ENCODE measurements at places on chromosomes 7 and 10.
A peak's percentile ranks its signal among the peaks of the same experiment; 100 is the strongest.

DNA sequence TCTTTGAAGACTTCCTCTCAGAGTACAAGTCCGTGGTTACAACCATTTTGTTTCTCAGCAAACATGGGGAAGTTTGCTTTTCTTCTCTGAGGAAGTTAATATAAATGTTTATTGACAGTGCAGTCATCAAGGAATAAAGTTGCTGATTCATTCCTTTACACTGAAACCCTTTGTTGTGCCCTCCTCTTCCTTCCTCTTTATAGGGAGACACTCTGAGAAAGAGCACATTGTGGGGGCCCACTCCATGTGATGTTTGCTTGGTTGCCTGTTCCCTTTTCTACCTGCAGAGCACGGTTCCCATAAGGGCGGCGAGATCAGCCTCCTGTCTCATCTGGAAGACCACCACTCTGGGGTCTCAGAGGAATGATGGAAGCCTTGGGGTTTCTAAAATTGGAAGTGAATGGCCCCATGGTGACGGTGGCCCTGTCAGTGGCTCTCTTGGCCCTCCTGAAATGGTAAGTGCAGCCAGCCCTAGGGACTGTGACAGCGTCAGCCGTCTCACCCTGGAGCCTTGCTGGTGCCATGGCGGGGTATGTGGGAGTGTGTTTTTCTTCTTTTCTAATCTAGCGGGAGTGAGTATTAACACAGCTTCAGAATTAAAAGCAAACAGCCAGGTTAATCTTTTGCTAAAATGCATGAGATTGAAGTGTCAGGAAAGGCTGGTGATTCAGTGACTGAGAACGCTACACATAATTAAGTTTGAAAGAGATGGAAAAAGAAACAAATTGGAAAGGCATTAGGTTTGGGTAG is at the start of gene TBXAS1:
Gene TBXAS1, plus strand, starts transcription at position 240 of the 750 bp plus-strand sequence. Its CDS starts 127 bp downstream, at position 367.
- DNase-seq: no peak

GRCh38 chr10:21515361-21516241 is 9.9 kb downstream of the SKIDA1 start:
- DNase-seq: no peak

GRCh38 chr10:5106553-5106952 is 12.3 kb downstream of the AKR1C3 start:
- no peak for DNase-seq

GRCh38 chr10:75008952-75009351 is 102.5 kb upstream of the SAMD8 start:
- DNase-seq: no peak

GRCh38 chr7:32462977-32463376 is 27.2 kb downstream of the LSM5 start:
- DNase-seq: no peak

DNA sequence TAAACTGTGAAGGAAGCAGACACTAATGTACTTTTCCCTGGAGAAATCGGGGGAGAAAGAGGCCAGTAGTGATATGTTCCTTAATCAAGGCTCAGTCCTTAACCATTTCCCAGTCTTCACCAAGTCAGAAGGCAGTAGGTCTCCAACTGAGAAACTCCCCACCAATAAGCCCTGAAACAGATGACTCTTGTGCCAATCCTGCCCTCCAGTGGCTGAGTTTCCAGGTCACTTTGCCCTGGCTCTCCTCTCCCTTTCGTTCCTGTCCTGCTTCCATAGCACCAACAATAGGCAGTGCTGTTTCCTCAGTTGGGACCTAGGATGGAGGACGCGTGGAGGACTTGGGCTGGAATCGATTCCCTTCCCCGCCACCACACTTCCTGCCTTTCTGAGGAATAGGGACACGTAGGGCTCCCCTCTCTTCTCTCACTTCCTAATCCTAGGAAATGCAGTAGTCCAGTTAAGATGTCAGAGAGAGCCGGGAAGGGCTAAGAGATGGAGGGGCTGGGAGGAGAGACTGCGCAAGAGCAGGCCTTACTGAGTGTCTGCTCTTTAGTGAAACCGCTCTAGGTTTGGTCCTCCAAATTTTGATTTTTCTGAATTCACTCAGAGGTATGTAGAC is 23.4 kb downstream of the ATOH7 start:
- no peak for DNase-seq

DNA sequence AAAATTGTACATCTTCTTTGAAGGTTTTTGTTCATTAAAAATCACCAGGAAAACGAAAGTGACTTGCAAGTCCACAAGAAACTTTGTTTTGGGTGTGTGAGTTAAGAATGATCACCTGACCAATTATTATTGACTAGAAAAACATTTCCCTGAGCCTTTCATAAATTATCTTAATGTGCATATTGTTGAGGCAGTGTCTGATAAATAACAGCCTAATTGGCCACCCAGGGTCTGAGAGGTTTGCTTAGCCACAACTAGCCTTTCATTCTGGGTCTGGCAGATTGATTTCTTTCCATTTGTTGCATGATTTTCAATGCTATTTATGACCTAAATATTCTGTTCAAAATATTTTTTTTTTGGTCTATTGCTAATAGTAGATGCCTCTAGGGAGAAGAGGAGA is 152.8 kb downstream of the AUTS2 start:
- no peak for DNase-seq

DNA sequence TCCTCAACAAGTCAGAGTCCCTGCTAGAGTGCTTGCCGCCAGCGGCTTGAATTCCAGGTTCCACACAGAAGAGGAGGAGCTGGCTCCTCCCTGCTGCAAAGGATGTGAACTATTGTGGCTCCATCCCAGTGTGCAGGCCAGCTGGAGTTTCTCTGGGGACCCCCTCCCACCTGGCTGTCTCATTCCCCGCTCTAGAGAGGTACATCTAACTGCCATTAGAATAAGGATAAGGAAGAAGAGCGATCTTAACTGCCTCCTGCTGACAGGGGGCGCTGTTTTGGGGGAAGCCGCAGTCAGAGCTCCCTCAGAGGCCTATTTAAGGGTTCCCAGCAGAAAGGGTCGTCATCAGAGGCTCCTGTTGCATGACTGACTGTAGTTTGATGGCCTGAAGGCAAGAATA is 40.8 kb upstream of the HECW1 start:
- DNase-seq: peak; percentile 18

DNA sequence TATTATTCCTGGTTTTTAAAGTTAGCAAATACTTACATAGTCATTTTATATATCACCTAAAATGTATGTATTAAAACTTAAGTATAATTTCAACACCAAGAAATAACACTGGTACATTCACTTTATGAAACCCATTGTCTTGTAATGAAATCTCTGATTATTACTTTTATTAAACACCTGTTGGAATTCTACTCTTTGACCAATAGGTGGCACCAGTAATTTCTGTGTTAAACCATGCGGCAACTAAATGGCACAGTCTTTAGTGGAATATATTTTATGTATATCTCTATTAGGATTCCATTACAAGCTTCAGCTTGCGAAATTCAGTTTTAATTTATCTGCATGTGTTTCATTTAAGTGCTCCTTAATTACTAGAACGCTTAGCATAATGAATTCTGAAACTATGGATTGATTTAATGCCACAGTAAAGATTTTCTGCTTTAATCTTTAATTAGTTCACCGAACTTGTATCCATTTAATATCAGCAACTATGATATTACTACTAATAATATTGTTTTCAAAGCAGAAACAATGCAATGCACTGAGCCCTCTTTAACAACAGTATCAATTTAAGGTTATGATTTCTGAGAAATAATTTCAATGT is 181.3 kb downstream of the MAGI2 start:
- DNase-seq: no peak

DNA sequence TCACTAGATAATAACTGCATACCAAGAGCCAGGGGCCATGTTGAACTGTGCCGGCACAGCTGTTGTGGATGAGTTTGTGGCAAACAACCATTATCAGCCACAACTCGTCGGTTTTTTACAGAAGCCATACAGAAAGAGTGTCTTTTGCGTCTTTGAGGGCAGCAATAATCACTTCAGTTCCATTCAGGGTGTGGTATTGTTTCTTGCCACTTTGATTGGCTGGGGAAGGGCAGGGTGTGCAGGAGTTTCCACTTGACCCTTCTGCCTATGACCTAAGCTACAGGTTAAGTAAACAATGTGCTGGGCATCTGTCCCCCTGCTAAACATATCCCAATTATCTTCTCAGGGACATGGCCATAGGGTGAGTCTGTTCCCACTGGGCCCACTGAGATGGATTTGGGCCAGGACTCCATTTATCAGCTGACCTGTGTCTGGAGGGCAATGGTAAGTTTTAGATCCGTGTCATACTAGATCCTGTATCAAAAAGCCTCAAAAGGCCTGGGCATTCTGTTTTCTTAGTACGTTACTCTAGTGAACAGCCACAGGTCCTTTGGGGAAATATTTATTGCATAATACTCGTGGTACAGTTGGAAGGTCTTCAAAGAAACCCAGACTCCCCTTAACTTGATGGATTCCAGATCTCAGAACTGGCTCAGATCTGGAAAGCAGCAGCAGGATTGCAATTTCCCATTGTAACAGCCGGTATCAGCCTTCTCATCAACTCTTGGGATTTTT is 15.9 kb downstream of the ZNF3 start:
- DNase-seq: no peak
